ENCODE measurements at places on chromosomes 7 and 10. TPM values are rescaled to one million over a fixed set of nuclear protein-coding genes. Genes with fewer than 3 reads are reported as not detected.
A peak's percentile ranks its signal among the peaks of the same experiment; 100 is the strongest.

Gene SPDYE6
- total RNA-seq = not detected

DNA sequence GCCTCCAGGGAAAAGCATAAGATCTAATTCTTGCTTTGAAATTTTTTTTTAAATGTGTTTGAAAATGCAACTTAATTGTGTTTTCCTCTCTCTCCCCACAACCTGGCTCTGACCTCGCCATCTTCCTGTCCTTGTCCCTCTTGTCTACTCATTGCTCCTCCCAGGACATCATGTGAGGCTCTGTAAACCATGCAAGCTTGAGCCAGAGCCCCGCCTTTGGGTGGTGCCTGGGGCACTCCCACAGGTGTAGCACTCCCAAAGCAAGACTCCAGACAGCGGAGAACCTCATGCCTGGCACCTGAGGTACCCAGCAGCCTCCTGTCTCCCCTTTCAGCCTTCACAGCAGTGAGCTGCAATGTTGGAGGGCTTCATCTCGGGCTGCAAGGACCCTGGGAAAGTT, 9.8 kb upstream of the CDHR1 start:
- peaks cover 12% of the 10 kb centered on the region for H3K27me3 ChIP-seq
- no peak for DNase-seq
- no peaks in the 10 kb centered on the region for H3K4me1 ChIP-seq

GRCh38 chr10:67308912-67309311, 383.1 kb downstream of the LRRTM3 start:
- no peak for DNase-seq
- H3K27ac ChIP-seq = no peak overlapping the region
- H3K4me1 ChIP-seq = no peaks in the 10 kb centered on the region
- no peak overlapping the region for H3K4me3 ChIP-seq
- H3K27me3 ChIP-seq = no peaks in the 10 kb centered on the region

Gene CALY
- 2.5 TPM for total RNA-seq

DNA sequence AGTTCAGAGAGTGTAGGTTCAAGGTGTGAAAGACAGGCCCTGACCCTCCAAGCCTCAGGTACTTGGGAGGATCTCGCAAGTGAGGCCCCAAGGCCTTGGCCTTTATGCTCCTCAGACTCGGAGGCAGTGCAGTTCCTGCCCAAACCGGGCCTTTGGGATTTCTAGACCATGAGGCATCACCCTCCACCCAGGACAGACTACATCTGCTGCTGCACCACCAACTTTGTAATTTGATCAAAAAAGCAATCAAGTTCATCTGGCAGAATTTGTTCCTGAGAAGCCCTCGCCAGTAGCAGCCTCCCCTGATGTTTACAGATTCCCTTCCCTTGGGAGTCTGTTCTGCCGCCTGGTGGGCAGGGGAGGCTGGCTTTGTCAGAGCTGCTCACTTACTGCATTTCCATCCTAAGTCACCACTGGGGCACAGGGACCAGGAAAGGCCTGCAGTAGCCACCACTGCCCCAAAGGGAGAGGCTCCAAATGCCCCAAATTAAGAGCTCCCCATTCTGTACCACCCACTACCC, 2.1 kb downstream of the CAMK2G start:
- H3K4me3 ChIP-seq = peak overlapping the region; percentile 73
- H3K27me3 ChIP-seq = peaks cover 11% of the 10 kb centered on the region
- peaks cover 15% of the 10 kb centered on the region for H3K4me1 ChIP-seq
- H3K27ac ChIP-seq = peak overlapping the region; percentile 47
- DNase-seq = no peak
- peaks cover 13% of the 10 kb centered on the region for H3K36me3 ChIP-seq

Gene GNAT3
- total RNA-seq = not detected

Gene ASZ1
- total RNA-seq = not detected

DNA sequence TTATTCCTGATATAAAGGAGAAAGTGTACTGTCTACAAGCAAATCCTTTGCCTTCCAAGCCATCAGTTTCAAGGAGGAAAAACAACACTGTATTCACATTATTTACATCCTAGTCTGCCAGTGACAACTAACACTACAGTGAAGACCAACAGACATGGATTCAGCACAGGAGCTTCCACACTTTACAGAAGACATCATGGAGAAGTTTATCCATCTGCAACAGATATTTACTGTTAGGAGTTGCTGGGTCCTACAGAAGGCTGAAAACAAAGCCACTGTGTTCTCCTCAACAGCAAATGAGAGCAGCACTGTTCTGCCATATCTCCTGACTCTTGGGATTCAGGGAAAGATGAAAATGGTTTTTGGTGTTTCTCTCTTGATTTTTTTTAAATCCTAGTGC, 31.9 kb downstream of the NAPEPLD start:
- no peaks in the 10 kb centered on the region for H3K4me1 ChIP-seq
- no peaks in the 10 kb centered on the region for H3K27me3 ChIP-seq
- no peak for DNase-seq

GRCh38 chr7:50088463-50089129, 4.5 kb downstream of the ZPBP start:
- no peak for DNase-seq
- no peak overlapping the region for H3K4me3 ChIP-seq
- peaks cover 11% of the 10 kb centered on the region for H3K27me3 ChIP-seq
- no peak overlapping the region for H3K27ac ChIP-seq
- H3K36me3 ChIP-seq = no peaks in the 10 kb centered on the region
